ENCODE measurements at places on chromosomes 3 and 15.

GRCh38 chr3:46500656-46501635 is 3.2 kb downstream of the RTP3 start:
- DNase-seq, result no peak

- peak; percentile 92 for DNase-seq
Observed at GRCh38 chr3:46987743-46988401, 8.4 kb downstream of the NBEAL2 start.

GRCh38 chr3:13800064-13800463 is 79.8 kb downstream of the WNT7A start:
- no peak for DNase-seq

- DNase-seq, result no peak
Observed at GRCh38 chr3:33942483-33943150, 144.2 kb downstream of the PDCD6IP start.

DNA sequence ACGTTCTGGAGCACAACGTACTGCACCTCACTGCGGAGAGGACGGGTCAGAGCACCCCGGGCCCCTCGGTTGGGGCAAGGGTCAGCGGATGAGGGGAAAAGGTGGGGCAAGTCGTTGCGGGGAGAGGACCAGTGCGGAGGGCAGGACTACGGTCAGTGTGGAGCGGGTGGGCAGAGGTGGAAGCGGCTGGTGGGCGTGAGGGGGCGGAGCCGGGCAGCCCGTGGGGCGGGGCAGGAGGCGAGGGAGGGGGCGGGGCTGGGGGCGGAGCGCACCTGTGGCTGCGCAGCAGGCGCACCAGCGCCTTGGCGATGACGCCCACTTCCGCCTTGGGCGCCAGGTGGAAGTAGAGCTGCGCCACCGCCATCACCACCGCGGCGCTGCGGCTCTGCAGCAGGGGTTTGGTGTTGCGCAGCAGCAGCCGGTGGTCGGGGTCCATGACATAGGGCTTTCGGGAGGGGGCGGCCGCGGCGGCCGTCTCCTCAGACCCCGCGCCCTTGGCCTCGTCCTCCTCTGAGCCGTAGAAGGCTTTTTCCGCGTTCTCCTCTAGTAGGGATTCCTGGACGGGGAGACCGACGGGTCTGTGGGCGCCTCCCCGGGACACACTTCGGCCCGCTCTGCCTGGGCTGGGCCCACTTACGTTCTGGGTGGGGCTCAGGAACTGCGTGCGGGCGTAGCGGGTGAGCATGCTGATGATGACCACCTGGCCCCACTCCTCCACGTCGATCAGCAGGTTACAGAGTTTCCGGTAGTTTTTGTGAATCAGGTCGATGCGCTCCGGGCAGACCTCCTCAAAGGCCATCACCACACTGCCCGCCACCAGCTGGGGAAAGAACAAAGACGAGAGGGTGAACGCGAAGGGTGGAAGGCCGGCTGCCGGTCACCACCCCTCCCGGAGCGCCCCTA is 29.2 kb downstream of the AP3B2 start:
- no peak for DNase-seq

- DNase-seq, result no peak
Observed at GRCh38 chr3:183529185-183529584, 26.3 kb downstream of the KLHL6 start.

DNA sequence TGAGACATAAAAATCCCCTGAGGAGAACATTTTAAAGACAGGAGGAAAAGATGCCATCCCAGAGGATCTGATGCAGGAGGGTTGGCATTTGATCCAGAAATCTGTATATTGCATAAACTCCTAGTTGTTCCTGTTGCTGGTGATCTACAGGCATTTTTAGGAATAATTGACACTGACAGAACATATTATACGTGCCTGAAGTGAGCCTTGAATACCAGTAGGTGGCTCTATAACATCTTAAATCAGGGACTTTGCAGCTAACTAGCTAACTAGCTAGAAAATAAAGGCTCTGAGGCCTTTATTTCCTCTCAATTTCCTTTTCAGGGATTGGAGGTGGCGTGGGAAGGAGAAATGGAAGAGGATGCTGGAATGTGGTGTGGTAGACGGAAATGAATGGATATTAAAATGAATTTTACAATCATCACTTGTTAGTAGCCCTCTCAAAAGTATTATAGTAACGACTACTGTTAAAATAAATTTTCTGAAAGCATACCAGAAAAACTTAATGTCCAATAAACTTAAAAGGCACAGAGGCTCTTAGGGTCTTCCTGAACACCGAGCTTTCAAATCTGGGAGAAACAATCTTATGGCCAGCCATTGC is 73.8 kb upstream of the ZBED2 start:
- DNase-seq, result no peak

GRCh38 chr3:42184651-42185443 is 81.1 kb downstream of the CCK start:
- DNase-seq, result no peak

- no peak for DNase-seq
Observed at GRCh38 chr15:70699890-70700289, 63.5 kb downstream of the UACA start.

DNA sequence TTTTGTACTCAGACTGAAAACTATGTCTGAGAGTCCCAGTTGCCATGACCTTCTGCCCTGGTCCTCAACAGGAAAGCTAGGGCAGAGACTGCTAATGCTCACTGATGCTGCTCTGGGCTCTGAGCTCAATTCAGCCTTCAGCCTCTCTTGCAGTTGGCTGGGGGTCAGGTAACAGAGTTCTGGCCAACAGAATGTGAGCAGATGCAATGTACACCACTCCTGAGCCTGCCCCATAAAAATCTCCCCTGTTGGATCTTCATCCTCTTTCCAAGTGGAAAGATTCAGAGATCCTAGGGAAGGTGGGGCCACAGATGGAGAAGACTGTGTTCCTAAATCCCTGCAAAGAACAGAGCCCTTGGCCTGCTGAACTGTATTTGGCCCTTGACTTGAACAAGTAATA is 87.8 kb downstream of the PDZRN3 start:
- no peak for DNase-seq

GRCh38 chr3:78178740-78179363 is 1139.0 kb downstream of the ROBO2 start:
- DNase-seq, result no peak

- DNase-seq, result no peak
Observed at GRCh38 chr3:98012979-98013378, 22.1 kb downstream of the GABRR3 start.
